DMS53 (cell line): ENCODE measurements at places on chromosomes 12 and 14.

DNA sequence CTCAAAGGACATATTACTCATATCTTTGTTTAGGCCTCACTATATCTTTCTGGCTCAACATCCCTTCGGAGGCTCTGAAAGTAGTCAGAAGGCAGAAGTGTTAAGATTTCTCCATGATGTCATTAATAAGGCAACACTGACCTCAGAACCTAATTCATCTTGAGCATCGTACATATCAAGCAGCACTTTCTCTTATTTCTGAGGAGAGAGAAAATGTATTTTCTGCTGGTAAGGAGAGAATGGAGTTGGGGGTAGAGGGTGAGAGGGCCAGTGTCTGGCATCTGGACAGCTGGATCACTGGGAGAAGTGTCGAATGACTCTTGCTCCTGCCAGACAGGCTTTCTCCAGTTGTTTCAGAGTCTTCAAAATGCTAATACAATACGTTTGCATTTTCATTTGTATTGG, 213.2 kb upstream of the PRICKLE1 start:
- DNase-seq, result no peak

- peak; percentile 17 for DNase-seq
Observed at GRCh38 chr12:131012279-131013069, 58.8 kb downstream of the ADGRD1 start.

- no peak for DNase-seq
Observed at GRCh38 chr14:66293533-66294105, 192.6 kb upstream of the CCDC196 start.

DNA sequence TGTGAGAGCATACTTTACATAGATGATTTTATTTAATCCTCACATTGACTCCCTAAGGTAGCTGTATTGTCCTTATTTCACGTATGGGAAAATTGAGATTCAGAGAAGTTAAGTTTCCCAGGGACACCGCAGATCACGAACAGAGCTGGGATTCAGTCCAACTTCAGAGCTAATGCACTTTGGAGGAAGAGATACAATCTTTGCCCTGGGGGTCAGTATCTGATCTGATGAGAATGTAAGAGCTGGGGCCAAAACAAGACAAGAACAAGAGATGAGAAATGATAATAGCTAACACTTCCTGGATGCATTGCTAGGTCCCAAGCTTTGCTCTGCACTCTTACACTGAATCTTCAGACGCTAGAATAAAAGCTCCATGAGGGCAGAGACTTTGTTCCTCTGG, 6.0 kb upstream of the CSAD start:
- DNase-seq, result no peak

DNA sequence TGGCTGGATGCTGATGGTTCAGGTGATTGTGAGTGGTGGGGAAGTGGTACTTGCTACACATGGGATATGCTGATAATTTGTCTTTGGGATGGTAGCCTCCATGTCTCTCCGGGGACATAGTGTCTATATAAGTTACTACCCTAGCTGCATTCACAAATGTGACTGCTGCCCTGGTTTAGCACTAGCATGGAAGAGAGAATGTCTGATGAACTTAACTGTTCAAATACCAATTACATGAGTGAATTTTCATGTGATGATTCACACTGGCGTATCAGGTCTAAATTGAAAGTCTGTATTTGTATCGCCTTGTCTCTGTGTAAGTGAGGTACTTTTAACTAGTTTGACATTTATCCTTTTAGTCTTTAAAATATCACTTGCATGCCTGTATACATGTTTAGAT, 34.4 kb downstream of the ATF7IP start:
- no peak for DNase-seq

GRCh38 chr14:71138448-71139293, 231.4 kb downstream of the PCNX1 start:
- DNase-seq, result peak; percentile 57

GRCh38 chr14:67514650-67515385, 18.3 kb upstream of the PLEKHH1 start:
- DNase-seq, result peak; percentile 68

GRCh38 chr12:27606986-27607385, 83.0 kb downstream of the PPFIBP1 start:
- DNase-seq, result no peak

DNA sequence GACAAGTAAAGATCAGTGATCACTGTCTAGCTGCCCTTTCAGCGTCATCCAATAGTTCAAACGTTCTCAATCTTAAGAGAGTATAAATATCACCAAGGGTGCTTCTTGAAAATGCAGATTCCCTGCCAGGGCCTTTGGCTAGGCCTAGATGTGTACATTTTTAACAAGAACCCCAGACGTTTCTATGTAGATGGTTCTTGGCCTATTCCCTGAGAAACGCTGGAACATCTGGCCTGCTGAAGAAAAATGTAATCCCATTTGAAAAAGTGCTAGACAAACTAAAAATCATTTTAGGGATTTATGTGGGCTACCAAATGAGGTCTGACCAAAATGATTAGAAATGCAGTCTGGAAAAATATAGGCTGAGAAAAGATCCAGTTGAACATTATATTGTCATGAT, 231.7 kb downstream of the ADAMTS20 start:
- DNase-seq, result no peak

DNA sequence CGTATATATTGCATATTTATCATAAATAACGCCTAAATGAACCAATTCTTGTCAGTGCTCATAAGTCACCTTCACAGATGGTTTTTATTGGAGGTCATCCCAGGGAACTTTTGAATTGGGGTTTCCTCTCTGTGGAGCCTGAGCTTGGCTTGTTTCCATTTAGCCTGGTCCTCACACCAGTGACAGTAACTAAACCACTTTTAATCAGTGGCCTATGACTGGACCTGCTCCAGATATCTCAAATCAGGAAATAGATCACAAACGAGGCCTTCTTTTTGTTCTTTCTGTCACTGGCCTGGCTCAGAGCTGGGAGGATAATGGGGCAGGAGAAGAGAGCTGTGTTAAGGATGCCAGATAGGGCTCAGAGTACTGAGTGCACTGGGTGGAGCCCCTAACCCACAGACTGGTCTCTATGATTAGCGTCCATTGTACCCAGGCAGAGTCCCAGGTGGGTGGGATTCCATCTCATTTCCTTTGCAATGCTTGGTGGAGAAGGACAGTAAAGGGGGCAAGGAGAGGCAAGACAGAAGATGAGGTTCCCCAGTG, 92.4 kb downstream of the NUAK1 start:
- no peak for DNase-seq

GRCh38 chr14:67569011-67569650, 30.9 kb downstream of the PIGH start:
- DNase-seq, result no peak

DNA sequence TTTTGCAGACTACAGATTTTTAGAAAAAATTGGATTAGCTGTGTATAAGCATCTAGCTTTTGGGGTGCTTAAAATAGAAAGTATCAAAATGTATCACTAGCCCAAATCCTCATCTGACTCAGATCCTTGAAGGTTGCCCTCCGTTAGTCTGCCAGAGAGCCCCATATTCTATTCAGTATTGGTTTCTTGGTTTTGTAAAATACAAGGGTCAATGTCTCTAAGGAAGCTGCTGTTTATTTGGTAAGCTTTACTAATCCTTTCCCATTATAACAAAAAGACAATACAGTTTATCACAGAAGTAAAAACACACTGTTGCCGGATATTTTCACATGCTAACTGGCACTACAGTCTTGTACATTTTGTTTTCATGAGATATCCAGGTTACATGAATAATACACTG, 92.8 kb upstream of the PTHLH start:
- no peak for DNase-seq

DNA sequence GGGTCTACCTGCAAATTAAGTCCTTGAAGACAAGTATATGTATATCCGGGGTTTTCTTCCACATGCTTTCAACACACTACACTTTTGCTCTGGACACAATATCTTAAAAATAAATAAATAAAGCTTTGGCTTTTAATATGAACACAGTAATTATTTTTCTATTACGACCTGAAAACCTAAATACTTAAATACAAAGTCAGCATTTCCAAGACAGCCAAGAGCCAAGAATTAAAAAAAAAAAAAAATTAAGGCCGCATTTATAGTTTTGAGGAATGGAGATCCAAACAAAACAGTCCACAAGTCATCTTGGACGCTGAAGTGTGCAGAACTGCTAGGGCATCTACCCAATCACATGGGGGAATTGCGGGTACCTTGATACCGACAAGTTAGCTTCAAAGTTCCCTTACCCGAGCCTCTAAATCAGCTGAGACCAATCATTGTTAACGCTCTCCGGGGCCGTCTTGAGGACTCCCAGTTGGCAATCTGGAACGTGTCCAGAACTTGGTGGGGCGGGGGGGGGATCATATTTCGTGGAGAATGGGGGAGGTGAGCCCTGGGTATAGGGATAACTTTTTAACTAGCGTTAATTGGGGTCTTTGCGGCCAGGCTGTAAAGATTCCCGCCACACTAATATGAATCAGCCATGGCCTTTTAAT, 731 bp upstream of the PCNX4 start:
- DNase-seq, result peak; percentile 50

DNA sequence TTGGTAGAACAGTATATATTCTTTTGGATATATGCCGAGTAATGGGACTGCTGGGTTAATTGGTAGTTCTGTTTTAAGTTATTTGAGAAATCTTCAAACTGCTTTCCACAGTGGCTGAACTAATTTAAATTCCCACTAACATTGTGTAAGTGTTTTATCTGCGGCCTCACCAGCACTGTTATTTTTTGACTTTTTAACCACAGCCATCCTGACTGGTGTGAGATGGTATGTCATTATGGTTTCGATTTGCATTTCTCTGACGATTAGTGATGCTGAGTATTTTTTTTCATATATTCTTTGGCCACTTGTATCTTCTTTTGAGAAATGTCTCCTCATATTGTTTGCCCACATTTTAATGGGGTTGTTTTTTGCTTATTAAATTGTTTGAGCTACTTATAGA, 357.4 kb downstream of the C12orf50 start:
- DNase-seq, result no peak

DNA sequence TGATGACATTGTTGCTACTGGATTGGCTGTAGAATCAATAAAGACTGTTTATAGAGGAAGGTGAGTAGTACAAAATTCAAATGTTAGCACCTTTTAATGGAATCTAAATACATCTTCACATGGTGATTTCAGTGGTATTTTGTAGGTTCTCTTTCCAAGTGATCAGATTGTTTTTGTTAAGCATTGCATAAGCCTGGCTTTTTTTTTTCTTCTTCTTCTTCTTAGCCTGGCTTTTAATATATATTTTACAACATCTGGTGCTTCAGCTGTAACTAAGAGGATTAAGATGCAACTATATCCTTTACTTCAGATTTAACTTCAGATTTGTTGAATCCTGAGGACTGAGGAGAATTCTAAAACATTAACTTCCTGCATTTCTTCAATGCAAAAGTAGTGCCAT, 57.3 kb upstream of the ATF1 start:
- DNase-seq, result no peak

GRCh38 chr12:46499901-46500300, 127.3 kb upstream of the SLC38A2 start:
- peak; percentile 36 for DNase-seq

DNA sequence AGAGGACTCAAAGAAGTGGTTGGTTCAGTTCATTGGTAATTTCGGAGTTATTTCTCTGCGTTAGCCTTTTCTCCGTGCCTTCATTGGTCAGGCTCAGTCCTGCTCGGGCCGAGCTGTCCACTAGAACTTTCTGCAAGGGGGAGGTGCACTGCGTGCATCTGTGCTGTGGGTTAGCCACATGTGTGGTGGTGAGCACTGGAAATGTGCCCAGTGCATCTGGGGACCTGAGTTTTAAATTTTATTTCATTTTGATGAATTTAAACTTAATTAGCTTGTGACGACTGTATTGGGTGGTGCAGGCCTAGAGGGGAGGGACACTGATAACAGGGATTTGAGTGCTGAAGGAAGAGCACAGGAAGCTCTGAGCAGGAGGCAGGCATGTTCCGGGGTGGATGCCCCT, 24.5 kb downstream of the SETD1B start:
- no peak for DNase-seq

DNA sequence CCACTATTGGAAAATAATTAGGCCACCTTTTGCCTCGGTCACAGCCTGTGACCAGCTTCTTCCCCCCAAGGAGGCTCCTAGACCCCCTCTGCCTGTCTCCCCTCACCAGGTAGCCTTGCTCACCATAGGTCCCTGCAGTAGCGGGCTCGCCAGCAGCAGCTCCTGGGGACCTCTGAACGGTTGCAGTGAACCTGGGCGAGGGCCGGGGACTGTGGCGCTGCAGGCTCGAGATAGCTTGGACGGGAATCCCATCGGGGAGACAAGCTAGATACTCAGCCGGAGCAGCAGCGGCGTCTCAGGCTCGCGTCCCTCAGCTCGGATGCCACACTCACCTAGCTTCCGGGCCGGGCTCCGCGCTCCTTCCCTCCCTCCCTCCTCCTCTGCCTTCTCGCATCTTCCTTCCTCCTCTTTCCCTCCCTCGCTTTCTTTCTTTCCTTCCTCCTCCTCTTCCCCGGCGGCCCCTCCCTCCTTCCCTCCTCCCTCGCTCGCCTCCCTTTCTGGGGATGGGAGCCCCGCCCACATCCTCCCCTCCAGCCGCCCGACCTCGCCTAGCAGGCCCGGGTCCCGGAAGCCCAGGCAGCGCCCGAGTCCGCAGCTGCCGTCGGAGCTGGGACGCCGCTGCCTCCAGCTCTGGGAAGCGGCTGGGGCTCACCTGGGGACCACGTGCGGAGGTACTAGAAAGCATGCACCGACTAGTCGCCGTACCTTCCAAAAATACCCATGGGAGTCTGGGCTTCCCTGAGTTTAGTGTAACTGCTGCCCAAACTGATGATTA, at the start of gene BMP4:
Gene BMP4, minus strand, starts transcription at position 399 of the 775 bp plus-strand sequence. CDS start 4,603 bp downstream, outside the sequence.
- DNase-seq, result peak; percentile 91

DNA sequence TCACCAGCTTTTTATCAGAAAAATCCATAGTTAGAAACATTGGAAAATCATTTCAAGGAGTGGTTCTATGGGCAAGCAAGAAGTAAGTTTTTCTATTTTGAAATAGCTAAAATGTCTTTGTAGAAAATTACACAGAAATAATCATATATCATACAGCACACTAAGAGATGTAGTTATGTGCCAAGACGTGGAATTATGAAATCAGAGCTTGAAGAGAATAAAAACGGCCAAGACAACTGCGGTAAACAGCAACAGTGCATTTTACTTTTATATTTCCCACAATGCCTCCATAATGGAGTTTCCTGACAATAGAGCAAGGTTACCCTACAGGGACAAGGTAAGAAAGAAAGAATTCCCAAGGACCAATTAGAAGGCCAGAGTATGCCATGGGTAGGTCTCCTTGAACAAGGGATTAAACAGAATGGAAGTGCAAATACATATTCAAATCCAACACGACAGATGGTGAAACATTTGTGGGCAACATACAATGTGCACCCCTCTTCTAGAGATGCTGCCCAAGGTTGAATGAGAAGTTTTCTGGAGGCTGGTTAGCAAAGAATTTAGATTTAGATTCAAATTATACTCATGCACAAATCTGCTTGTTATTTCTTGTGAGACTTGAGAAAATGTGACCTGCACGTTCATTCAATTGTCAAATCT, 76.1 kb upstream of the BTG1 start:
- no peak for DNase-seq
